Stimulated activated CD4-positive, alpha-beta T cell treated with anti-CD3 and anti-CD28 coated beads, TNF-alpha, amount 100 ng/mL, for 4 hours (primary cell): ENCODE measurements at places on chromosomes 5 and 9.

GRCh38 chr9:79685577-79685976, 113.8 kb downstream of the TLE4 start:
- no peak for DNase-seq

- no peak for DNase-seq
Measured at GRCh38 chr5:9858043-9858442, 227.9 kb upstream of the TAS2R1 start.

GRCh38 chr5:15650266-15650665, 150.3 kb downstream of the FBXL7 start:
- DNase-seq = no peak

GRCh38 chr5:60698336-60698735, 1.6 kb downstream of the DEPDC1B start:
- no peak for DNase-seq

GRCh38 chr5:68459093-68459809, 243.7 kb downstream of the PIK3R1 start:
- no peak for DNase-seq

- DNase-seq = no peak
Measured at GRCh38 chr5:180068519-180069090, 3.0 kb downstream of the RNF130 start.

DNA sequence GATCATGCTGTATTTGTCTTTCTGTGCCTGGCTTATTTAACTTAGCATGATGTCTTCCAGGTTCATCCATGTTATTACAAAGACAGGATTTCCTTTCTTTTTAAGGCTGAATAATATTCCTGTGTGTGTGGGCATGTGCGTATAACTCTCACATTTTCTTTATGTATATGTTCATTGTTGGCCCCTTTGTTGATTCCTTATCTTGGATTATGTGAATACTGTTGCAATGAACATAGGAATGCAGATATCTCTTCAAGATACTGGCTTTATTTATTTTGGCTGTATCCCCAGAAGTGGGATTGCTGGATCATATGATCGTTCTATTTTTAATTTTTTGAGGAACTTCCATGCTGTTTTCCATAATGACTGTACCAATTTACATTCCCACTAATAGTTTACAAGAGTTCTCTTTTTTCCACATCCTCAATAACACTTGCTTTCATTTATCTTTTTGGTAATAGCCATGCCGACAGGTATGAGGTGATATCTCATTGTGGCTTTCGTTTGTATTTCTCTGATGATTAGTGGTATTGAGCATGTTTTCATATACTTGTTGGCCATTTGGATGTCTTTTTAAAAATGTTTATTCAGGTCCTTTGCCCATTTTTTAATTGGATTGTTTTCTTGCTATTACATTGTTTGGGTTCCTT, 38.0 kb downstream of the CREBRF start:
- DNase-seq = no peak

DNA sequence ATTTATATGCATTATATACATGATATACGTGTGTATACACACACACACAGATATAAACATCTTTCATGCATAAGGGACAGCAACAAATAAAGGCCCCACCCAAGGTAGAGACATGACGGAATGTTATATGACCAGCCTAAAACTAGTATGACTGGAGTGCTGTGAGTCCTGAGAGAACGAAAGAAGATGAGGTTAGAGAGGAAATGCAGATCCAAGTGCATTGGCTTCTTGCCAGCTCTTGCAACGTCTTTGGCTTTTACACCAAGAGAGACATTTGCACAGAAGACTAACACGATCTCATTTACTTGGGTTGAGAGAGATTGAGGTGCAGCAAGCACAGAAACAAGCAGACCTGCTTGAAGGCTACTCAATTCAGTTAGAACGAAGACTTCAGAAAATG, 23.0 kb downstream of the CDH10 start:
- no peak for DNase-seq

DNA sequence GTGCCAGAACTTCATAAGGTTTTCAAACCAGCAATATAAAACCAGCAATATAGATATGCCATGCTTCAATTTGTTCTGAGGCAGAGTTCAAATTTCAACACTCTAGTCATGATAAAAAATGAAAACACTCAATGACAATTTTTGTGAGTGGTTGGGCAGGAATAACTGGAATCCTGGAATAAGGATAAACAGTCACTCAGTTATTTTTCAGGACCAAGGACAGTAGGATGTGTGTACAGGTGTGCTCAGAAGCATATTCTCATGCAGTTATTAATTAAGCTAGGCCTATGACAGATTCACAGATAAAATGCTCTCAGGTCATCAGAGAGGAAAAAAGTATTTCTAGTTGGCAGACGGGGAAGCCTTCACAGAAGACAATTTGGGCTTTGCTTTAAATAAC, 117.3 kb upstream of the PPP2R2B start:
- DNase-seq = no peak

DNA sequence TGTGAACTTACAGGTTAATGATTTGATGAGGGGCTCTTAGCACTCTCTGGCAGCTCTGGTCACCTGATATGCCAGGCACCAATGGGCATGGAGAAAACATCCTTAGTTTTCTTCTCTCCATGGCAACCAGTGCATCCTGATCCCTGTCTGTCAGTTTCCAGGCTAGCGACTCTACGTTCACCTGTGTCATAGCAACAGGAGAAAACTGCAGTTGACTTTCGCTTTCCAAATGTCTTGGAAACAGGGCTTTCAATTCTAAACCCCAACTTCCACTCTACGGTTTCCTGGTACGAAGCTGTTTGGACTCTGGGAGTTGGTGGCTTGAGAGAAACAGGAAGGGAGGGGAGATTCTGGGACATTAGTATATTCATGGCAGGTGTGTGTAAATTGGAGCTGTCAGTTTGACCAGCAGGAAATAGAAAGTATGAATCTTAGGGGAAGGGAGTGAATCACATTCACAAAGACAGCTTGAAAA, 74.4 kb downstream of the SLC28A3 start:
- no peak for DNase-seq

DNA sequence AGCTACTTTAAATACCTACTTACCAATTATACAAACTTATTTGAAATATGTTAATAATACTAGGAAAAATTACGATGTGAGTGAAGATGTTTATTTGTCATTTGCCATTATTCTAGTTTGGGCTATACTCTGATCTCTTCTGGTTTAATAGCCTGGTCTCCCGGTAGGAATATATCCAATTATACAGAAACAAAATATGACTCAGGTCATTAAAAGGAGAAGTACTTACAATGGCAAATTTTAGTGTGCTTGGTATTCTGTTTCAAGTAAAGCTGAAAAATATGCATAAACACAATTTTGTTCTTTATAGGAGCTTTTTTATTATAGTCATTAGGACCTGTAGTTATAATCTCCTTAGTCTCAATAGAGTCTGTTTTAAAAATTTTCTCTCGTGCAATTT, 176.8 kb downstream of the SLCO4C1 start:
- DNase-seq = no peak

DNA sequence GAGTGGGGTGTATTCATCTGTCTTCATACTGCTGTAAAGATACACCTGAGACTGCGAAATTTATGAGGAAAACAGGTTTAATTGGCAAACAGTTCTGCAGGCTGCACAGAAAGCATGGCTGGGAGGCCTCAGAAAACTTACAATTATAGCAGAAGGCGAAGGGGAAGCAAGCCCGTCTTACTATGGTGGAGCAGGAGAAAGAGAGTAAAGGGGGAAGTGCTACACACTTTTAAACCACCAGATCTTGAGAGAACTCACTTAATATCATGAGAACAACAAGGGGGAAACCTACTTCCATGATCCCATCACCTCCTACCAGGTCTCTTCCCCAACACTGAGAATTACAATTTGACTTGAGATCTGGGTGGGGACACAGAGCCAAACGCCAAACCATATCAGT, 12.5 kb upstream of the NREP start:
- no peak for DNase-seq

- DNase-seq = no peak
Measured at GRCh38 chr9:87516926-87517290, 19.2 kb downstream of the DAPK1 start.

- DNase-seq = no peak
Measured at GRCh38 chr5:125408448-125409233, 662.2 kb upstream of the ZNF608 start.

GRCh38 chr9:117487555-117488175, 72.8 kb upstream of the ASTN2 start:
- DNase-seq = peak; percentile 2

DNA sequence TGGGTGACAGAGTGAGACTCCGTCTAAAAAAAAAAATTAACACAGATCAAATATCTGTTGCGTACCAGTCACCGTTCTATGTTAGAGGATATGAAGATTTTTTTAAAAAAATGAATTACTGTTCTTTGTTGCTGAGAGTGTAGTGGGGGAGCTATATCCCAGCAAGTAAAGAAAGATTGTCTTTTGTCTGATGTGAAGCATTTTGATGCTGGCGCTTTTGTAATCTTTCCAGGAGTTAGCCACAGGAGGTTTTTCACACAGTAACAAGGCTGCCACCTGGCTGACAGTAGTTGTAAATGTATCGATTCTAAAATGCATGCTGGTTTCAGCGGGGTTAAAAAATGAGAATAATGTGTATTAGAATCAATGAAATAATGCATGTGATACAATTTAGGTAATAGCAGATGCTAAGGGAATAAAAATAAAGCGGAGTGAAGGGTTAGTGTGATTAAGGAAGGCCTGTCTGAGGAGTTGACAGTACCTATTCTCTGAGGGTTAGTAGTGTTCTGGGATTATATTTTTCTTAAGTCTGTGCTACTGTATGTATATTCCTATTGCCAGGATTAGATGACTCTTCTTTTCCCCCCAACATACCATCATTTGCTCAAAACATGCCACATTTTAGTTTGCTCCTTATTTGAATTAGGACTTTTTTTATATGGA, 3.4 kb downstream of the LMNB1 start:
- DNase-seq = no peak

GRCh38 chr5:149730620-149731331, 666 bp downstream of the PPARGC1B start:
- DNase-seq = peak; percentile 42

- DNase-seq = no peak
Measured at GRCh38 chr9:121252104-121252851, 15.7 kb upstream of the GSN start.

DNA sequence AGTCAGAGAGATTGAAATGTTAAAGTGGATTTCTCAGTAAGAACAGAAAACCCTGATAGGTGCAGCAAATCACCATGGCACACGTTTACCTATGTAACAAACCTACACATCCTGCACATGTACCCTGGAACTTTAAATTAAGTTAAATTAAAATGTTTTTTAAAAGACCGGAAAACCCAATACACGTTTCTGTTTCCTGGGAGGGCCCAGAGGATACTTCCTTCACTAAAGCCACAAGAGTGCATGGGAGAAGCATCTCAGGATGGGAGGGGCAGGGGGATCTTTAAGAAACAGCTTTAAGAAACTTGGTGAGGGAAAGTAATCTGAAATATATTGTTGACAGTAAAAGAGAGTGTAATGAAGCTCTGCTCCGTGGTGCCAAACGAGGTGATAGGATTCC, 164.7 kb upstream of the PTGER4 start:
- DNase-seq = no peak

DNA sequence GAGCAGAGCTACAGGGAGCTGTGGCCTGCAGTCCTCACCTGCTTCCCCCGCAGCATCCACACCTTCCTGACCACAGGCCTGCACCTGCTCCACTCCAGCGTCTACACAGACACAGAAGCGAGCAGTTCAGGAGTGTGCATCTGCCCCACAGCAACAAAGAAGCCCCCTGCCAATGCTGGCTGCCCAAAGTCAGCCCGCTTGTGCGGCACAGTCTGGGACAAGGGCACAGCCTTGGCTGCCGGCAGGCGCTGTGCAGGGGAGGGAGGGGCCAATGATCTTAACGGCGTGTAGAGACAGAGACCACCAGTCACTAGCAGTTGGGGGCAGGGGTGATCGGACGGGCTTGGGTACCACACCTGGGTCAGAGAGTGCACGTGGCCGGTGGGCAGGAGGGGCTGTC, 6.6 kb downstream of the BRD9 start:
- DNase-seq = no peak

DNA sequence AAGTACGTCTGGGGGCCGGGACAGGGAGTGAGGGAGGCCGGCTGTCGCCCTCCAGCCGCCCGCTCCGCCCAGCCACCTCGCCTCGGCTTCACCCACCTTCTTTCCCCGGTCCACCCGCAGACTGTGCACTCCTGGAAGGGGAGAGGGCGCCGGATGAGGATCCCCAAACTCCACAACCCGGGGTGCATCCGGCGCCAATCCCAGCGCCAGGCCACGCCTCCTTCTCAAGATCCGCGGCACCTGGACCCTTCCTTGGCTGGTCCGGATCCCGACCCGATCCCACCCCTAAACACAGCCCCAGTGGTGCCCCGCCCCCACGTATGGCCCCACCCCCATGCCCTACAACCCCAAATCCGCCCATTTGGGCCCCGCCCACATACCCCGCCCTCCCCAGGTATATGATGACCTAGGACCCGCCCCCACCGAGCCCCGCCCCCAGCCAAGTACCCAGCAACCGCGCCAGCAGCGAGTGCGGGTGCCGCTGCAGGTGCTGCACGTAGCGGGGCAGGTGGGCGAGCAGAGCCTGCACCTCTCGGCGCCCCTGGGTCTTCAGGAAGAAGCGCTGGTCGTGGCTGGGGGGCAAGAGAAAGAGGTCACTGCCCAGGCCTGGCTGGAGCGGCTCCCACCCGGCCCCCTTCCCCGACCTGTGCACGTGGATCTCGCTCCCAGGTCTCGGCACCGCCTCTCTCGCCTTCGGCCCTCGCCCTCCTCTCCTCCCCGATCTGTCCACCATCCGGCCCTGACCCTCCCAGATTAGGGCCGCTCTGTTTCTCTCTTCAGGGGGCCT, 3.2 kb downstream of the PIP5KL1 start:
- DNase-seq = peak; percentile 51

DNA sequence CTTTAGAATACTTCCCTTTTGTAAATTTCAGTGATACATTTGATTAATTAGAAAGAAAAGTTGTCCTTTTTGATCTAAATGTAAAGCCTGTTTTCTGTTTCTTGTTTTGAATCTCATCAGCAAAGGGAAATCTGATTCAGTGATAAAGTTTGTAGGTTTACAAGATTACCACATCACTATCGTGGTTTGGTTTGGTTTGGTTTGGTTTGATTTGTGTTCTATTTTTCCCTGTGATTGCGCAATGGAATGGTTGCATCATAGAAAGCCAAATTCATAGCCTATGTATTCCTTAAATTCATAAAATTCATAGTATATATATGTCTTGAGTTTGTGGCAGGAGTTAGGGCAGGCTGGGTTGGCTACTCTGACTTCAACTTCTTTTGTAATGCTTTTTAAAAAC, 15.2 kb downstream of the SRFBP1 start:
- DNase-seq = no peak

DNA sequence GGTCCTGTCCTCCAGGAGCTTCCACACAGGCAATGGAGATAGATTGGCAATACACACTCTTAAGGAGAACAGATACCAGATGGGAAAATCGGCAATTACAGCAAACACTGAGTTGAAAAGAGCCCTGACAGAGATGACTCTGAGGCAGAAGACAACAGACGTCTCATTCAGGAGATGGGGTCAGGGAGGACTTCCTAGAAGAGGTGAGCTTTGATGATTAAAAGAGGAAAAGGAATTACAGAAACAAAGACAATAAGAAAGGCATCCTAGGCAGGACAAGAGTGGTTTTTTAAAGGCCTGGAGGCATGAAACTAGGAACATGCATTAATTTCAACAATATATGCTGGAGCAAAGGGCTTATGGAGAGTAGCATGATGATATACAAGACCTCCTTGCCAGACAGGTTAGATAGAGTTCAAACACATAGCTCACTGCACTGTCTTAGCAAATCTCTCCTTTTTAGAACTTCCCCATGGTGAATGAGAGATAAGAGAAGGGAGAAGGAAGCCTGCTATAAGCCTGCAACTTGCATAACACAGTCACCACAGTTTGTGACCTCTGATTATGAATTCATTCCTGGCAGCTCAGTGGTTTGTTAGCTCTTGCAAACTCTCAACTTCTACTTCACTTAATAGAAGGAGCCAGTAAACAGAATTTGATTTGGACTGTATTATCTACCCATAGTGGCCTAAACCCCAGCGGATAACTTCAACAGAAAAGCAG, 48.5 kb downstream of the SIL1 start:
- no peak for DNase-seq
